ENCODE measurements at places on chromosomes 5 and 9.

DNA sequence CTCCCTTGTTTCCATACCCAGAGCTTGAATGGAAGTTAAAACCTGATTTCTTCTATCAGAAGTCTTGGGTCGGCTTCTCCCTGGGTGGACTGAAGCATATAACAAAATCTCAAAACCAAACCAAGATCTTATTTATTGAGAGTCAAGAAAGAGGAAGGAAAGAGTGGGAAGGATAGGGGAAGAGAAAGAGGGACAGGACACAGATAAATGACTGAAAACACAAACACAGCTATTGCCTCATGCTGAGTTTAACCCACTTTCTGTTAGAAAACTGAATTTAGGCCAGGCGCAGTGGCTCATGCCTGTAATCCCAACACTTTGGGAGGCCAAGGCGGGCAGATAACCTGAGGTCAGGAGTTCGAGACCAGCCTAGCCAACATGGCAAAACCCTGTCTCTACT lies 92.9 kb downstream of the PALM2AKAP2 start:
- DNase-seq, result no peak

DNA sequence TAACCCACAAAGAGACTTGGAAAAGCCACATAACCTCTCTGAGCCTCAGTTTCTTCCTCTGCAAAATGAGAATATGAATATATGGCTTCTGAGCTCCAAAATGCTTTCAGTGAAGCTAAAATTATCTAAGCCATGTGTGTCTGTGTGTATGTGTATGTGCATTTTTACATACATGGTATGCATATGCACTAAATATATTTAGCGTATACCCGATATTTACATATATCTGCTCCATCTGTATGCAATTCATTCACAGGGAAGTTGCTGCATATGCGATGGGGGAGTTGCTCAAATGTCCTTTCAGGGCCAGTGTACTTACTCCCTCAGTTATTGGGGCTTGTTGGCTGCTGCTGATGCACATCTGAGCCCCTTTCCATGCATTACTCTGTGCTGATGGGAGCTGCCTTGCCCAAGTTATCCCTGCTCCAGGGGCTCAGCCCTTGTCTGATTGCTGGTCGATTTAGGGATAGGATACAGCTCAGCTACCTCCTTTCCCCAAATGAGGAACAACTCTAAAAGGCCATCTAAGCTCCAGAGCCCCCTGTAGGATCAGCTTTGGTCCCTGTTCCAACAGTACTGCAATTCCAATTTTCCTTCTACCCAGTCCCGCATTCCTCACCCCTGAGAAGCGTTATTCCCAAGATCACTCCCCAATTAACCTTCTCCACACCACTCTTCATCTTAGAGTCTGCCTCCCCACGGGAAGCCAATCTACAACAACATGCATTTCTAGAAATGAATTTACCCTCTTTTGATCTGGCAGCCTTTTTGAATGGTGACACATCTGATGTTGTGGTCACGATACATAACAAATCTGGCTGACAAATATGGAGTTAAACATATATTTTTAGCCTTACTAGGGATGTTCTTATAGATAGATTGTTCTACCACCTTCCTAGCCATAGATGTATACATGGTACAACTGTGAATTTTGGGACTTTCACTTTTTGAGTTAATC lies 15.9 kb downstream of the RHOBTB3 start:
- DNase-seq, result no peak

DNA sequence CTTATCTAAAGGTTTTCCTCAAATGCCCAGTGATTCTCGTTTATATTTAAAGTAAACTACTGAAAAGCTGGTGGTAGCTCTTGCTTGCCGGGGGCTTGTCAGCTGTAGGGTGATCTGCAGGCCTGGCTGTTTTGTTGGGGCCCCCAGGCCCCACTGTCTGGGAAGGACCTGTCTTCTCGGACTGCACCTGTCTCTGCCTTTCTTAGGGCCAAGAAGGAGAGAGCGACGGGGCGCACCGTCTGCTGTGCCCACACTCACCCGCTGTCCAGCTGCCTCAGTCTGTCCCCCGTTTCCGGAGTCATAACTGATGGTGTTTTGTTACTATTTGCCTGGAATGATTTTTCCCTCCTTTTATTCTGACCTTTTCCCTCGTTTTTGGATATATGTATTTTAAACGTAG lies 94.1 kb upstream of the CACNA1B start:
- DNase-seq, result no peak

DNA sequence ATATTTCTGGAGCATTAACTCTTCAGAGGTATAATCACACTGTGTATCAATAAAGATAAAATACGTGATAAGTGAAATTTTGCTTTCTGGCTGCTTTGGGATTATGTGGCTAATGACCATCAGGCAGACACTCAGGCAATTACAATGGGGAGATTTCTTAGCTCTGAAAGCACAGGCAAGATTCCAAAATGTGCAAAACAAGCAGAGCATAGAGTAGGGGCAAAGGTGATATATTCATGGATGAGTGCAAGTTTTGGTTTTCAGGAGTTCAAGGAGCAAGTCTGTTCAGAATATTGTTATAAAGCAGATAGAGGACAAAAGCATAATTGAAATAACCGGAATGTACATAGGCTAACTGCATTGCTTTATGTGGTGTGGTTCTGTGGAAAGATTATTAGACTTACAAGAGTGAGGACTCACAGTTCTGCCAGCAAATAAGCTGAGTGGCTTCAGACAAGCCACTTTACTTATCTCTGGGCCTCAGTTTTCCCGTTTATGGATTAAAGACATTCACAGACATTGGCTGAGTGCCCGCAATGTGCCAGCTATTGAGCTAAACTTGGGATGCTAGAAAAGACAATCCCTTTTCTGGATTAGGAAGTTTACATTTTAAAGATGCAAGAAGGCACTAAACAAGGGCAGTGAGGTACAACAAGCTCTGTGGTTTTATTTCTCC lies 945.6 kb upstream of the ARRDC3 start:
- no peak for DNase-seq

- no peak for DNase-seq
Measured at GRCh38 chr9:36064448-36065037, 27.8 kb downstream of the RECK start.

GRCh38 chr9:123562844-123563346 lies 206.9 kb downstream of the CRB2 start:
- DNase-seq, result no peak

DNA sequence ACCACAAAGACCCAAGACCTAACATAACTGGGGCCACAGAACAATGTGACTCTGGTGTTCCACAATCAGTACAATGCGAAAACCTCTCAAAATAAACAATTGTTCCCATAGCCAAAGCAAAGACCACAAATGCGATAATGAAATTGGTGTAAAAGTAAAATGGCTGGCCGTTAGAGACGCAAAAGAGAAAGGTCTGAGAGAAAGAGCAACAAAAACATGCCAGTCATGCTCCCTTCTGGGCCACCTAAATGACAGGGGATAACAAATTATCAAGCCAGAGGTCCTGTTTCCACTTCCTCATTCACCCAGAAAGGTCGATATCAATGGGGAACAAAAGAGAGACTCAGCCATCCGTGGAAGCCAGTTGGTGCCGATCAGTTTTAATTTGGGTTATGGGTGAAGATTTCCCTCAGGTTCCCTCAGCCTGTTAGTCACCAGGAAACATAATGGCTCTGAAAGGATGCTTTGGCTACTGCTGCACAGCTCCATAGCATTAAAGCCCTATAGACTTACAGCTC lies 9.2 kb upstream of the CFAP95 start:
- DNase-seq, result no peak

DNA sequence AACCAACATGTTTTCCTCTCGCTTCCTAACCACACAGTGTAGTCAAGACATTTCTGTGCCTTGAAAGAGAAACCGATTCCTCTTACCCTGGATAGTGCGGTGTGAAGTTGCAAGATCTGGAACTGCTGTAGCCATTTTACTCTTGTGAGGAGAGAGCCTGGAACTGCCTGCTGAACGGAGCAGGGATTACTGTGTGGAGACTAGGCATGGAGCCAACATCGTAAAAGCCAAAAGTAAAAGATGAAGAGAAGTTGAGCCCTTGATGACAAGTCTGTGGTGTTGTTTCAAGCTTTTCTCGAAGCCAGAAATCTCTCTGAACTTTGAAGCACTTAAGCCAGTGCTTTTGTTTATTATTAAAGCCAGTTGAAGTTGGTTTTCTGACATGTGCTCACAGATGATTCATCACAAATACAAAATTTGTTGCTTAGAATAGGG lies 110.1 kb upstream of the GRIN3A start:
- DNase-seq, result no peak

GRCh38 chr9:93634311-93635185 lies 58.2 kb downstream of the PHF2 start:
- DNase-seq, result no peak

GRCh38 chr5:177140312-177140711 lies 6.7 kb downstream of the NSD1 start:
- DNase-seq, result no peak

- no peak for DNase-seq
Measured at GRCh38 chr5:163880302-163880701, 374.9 kb downstream of the MAT2B start.

DNA sequence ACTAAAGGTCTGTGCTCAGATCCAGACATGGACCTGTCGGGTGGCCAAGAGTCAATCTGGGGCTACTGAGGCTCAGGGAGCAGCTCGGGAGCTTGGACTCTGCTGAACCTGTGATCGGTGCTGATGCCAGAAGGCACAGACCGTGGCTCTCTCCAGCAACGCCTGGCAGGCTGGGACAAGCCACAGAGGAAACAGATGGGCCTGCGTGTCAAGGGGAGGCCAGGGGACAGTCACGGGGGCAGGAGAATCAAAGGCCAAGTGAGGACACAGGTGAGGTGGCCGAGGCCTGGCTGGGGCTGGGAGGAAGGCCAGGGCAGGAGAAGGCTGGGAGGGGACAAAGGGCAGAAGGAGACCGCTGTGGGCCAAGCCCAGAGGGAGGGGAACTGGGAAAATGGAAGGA lies 43.4 kb downstream of the EPB41L4B start:
- DNase-seq, result no peak

DNA sequence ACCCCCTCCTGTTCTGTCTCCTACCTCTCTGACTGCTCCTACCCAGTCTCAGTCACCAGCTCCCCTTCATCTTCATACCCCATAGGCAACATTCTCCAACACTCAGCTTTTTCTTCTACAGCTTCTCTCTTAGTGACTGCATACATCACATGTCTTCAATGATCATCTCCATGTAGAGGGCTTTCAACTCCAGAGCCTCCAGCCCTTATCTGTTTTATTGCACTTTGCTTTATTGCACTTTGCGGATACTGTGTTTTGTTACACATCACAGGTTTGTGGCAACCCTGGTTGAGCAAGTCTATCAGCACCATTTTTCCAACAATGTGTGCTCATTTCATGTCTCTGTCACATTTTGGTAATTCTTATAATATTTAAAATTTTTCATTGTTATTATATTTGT lies 230.7 kb downstream of the DEPDC1B start:
- no peak for DNase-seq

GRCh38 chr9:124723352-124723751 lies 47.8 kb downstream of the NR6A1 start:
- DNase-seq, result no peak

GRCh38 chr9:26723486-26723885 lies 169.1 kb downstream of the CAAP1 start:
- DNase-seq, result no peak

GRCh38 chr9:131395157-131396098 lies 1.5 kb downstream of the PRRC2B start:
- DNase-seq, result peak; percentile 84

DNA sequence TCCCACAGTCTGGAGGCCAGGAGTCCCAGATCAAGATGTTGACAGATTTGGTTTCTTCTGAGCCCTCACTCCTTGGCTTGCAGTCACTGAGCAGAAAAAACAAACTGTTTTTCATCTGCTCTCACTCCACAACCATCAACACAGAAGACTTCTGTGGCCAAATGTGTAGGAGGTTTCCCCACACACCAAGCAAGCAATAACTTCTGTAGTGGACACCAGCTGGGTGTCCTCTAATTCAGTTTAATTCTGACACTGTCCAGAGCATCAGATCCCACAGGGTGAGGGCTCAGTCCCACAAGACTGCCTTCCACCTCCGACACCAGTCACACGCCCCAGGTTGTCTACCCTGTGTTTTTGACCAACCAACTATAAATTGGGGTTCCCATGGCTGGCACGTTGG lies 209.9 kb downstream of the AOPEP start:
- no peak for DNase-seq

- DNase-seq, result no peak
Measured at GRCh38 chr5:112738191-112738560, 491 bp downstream of the APC start.

- DNase-seq, result no peak
Measured at GRCh38 chr5:111434800-111435199, 77.5 kb downstream of the STARD4 start.

- no peak for DNase-seq
Measured at GRCh38 chr9:113589890-113590289, 126.4 kb downstream of the RGS3 start.

- no peak for DNase-seq
Measured at GRCh38 chr5:171606414-171607024, 179.1 kb upstream of the SMIM23 start.

GRCh38 chr9:127628758-127629467 lies 16.8 kb downstream of the STXBP1 start:
- no peak for DNase-seq

GRCh38 chr5:173767574-173768266 lies 120.4 kb upstream of the CPEB4 start:
- no peak for DNase-seq
